Stimulated activated CD4-positive, alpha-beta T cell treated with anti-CD3 and anti-CD28 coated beads, TNF-alpha, amount 100 ng/mL, for 1 hour (primary cell): ENCODE measurements at places on chromosomes 11 and 22.

- DNase-seq, result no peak
Measured at GRCh38 chr11:12786450-12786849, 112.2 kb downstream of the TEAD1 start.

- no peak for DNase-seq
Measured at GRCh38 chr11:1546536-1547466, 25.3 kb downstream of the DUSP8 start.

DNA sequence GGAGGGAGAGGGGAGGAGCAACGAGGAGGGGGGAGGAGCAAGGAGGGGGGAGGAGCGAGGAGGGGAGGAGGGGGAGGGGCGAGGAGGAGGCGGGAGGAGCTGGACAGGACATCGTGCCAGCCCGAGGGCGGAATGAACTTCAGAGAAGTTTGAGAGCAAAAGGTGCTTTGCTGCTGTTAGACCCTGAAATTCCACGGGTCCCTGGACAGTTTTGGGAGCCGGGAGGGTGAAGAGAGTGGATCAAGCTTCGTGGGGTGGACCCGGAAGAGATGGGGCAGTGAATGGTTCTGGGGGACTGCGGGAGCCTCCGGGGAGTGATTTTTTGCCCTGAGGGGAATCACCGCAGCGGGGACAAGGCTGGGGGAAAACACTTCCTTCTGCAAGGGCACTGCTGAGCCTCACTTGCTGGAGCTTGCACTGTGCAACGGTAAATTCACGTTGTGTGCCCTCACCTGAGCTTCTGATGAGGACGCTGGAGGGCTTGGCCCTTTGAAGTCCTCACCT, 10.7 kb upstream of the NLRP6 start:
- no peak for DNase-seq

DNA sequence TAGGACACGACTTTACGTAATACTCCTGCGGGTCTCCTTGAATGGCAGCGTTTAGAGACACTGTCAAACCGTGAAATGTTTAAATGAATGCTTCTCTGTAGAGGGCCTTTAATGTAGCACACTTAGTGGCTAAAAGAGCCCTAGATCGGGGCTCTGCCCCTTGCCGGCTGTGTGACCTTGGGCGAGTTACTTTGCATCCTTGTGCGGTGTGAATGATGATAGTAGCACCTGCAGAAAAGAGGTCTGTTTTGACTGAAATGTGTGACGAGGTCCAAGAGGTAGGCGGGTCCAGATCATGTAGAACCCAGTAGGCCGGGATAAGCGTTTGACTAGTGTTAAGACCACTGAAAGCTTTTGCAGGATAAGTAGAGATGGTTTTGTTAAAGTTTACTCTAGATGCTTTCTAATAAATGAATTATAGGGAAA, 866 bp downstream of the MED17 start:
- DNase-seq, result no peak

GRCh38 chr22:46853191-46853590, 90.7 kb downstream of the TBC1D22A start:
- DNase-seq, result no peak

DNA sequence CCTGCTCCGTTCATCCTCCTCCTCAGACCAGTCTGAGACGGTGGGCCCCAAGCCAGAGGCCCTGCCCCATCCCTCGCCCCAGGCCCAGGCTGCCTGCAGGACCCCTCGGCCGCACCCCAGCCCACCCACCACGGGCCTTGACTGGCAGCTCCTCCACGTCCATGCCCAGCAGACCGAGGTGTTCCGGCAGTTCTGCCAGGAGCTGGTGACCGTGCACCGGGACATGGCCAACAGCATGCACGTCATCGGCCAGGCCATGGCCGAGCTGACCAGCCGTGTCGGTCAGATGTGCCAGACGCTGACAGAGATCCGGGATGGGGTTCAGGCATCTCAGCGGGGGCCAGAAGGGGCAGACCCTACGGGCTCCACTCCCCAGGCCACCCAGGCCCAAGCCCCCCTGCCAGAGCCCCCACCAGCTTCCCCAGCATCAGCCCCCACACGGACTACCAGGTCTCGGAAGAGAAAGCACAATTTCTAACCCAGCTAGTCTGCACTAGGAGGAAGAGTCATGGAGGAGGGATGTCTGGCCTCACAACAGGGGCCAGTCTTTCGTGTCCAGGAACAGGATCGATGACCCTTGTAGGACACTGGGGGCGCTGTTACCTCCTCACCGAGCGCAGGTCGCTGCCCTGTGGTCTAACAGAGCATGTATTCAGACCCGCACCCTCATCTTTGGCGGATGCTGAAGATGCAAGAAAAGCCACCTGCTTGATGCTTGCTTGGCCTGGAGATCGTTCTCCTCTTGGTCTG, 66.3 kb downstream of the PRDM11 start:
- no peak for DNase-seq

- peak; percentile 10 for DNase-seq
Measured at GRCh38 chr11:72471005-72471898, 36.9 kb upstream of the CLPB start.

DNA sequence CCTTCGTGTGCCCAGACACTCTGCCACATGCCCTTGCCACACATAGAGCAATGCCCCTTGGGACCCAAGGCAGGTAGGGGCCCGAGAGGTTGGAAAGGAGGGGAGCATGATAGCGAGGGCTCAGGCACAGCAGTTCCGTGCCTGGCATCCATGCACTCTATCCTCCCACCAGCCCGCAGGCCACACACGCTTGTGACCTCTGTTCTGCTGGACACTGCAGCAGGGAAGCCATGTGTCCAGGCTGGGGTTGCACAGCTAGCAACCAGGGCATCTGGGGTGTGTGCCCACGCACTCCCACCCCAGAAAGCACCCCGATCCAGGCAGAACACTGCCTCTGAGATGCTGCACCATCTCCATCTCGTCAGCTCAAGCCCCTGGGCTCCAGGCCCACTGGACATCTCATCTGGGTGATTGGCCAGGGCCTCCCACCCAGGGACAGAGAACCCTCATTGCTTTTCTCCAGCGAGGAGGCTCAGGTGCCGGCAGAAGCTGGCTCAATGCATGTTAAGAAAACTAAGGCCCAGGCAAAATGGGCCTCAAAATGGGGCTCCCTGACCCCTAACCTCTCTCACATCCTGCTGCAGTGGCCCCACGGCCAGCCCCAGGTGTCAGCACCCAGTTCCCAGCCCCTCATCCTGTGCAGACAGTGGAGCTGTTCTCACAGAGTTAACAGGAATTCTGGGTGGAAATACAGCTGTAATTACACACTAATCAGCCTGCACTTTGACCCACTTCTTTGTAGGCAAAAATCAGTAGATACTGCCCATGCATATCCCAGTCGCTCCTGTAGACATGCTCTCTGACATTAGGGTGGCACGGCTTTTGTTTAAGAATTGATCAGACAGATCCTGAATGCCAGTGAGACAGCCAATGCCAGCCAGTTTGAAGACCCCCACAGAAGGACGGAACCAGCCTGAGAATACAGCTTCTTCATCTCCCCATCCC, 173.9 kb upstream of the B3GAT1 start:
- no peak for DNase-seq

DNA sequence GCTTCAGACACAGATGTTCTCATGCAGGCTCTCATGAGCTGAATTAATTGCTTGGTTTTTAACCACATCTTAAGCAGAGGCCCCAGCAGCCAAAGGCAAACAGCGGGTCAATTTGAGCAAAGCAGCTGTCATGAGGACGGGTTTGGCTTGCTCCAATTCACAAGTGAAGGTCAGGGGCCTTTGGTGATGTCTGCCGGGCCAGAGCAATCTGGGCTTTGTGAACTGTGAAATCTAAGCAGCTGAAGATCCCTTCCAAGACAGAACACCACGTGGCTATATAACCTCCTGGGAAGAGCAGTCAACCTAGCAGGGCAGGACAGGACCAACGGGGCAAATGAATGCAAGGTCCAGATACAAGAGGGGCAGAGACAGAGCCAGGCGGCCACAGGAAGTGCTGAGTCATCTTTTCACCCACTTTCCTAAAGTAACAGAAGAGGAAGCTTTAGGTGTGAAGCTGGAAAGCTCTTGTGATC, 187.3 kb upstream of the B3GAT1 start:
- no peak for DNase-seq

DNA sequence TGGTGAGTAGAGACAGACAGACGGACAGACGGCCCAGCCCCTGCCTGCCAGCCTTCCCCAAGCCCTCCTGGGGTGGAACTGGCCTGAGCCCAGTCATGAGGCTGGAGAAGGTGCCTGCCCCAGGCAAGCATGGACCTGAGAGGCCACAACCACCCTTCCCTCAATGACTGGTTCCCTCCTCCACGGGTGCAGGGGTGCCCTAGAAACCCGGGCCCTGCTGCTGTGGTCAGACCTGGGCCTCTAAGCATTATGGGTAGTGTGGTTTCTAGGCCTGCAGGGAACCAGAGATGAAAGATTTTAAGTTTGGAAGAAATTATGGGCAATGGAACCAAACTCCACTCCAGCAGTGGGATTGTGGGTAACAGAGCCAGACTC, 13.5 kb downstream of the RHBDD3 start:
- DNase-seq, result no peak

- no peak for DNase-seq
Measured at GRCh38 chr11:104225047-104225446, 61.1 kb upstream of the PDGFD start.

- DNase-seq, result peak; percentile 68
Measured at GRCh38 chr22:30286813-30287647, 2.3 kb downstream of the CASTOR1 start.

GRCh38 chr11:7300281-7300680, 48.6 kb downstream of the SYT9 start:
- DNase-seq, result no peak

GRCh38 chr11:121334973-121335710, 42.6 kb downstream of the SC5D start:
- no peak for DNase-seq

- no peak for DNase-seq
Measured at GRCh38 chr22:38284042-38284402, 11.2 kb upstream of the TMEM184B start.

- no peak for DNase-seq
Measured at GRCh38 chr11:28476864-28477263, 368.7 kb downstream of the METTL15 start.

- DNase-seq, result no peak
Measured at GRCh38 chr22:32979606-32980005, 78.6 kb downstream of the SYN3 start.

- DNase-seq, result no peak
Measured at GRCh38 chr11:12377106-12377823, at the start of gene PARVA. Gene PARVA, plus strand, starts transcription at chr11:12377571. Its CDS starts 77 bp downstream, at chr11:12377648.

- no peak for DNase-seq
Measured at GRCh38 chr11:115168229-115168671, 336.0 kb downstream of the CADM1 start.

DNA sequence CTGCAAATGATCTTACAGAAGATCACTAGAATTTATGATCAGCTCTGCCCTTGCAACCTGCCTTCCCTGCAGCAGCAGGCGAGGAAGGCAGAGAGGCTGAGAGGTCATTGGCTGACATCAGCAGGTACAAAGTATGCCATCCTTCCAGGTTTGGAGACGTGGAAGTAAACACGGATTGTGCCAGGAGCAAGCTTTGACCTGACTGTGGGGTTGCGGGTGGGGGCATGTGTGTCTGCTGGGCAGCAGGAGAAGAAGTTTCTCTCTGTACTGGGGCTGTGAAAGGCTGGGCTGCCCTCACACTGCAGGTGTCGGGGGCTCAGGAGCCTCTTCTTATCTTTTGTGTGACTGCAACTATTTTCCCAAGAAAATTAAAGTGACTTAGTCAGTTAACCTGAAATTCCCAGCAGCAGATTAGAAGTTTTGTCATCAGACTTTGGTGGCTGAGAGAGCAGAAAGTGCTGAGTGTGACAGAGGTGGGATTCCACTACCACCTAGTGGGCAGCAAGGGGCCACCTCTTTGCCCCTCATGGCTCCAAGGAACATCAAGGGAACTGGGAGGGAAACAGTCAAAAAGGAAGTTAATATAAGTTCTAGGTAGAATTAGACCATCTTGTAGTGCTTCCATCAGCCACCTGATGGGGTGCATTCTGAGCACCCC, 565.9 kb downstream of the ETS1 start:
- DNase-seq, result no peak

GRCh38 chr22:50236731-50237409, 8.0 kb downstream of the TUBGCP6 start:
- DNase-seq, result no peak

DNA sequence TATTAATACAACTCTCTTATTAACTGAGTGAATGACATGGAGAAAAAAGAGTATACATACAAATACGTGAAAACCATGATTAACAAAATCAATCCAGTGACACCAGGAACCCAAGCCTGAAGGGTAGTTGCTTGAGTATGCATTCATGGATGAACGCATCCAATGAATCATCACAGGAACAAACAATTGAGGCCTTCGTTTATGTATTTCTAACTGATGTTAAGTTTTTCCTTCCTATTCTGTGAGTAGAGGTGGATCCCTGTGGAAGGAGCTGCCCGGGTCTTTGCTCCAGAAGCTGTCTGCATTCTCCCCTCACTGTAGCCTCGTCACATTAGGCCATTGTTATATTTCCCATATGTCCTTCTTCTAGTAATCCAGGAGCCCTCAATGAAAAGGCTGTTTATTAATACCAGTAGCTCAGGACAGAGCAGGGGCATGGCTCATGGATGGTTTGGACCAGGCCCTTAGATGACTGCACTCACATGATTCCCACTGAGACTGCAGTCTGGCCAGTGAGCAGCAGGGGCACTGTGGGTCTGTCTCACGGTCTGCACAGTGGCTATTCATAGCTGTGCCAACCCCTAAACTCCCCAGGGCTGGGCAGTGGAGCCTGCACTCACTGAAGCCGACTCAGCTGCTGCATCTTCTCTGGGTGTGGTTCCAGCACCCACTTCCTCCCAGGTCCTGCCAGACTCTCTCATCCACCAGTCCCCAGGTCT, 128.1 kb upstream of the TOP3B start:
- no peak for DNase-seq

- no peak for DNase-seq
Measured at GRCh38 chr22:19523240-19524169, 705 bp downstream of the CLDN5 start.

DNA sequence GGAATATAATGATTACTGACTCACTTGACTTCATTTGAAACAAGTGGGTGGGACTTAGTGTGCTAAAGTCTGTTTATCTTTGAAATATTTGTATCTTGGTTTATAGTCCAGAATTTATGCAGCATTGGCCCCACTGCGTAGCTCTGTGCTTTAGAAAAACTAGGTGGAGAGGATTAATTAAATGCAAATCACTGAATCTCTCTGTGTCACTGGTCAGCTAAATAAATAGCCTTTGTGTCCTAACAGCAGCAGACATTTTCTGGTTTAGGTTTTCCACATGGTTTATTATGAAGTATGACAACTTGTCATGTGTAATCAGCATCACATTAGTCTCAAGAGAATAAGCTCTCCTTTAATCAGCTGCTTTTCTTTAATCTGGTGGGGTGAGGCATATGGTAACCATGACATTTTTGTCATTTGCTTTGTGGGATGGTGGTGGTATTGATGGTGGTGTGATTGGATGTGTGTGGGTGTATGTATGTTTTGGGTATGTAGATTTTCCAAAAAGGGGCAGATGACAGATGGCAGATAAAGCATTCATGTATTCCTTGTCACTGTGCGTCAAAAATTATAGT, 33.9 kb downstream of the BCL2L13 start:
- peak; percentile 3 for DNase-seq
